ENCODE measurements at places on chromosomes 12 and 14. TPM values are rescaled to one million over a fixed set of nuclear protein-coding genes. Genes with fewer than 3 reads are reported as not detected.

Gene CACNA2D4
- polyA plus RNA-seq = 2.0 TPM

Gene OR6S1
- polyA plus RNA-seq = not detected

Gene OTUB2
- 4.7 TPM for polyA plus RNA-seq

- DNase-seq = no peak
Observed at GRCh38 chr14:21298358-21298757, 18.5 kb downstream of the RPGRIP1 start.

DNA sequence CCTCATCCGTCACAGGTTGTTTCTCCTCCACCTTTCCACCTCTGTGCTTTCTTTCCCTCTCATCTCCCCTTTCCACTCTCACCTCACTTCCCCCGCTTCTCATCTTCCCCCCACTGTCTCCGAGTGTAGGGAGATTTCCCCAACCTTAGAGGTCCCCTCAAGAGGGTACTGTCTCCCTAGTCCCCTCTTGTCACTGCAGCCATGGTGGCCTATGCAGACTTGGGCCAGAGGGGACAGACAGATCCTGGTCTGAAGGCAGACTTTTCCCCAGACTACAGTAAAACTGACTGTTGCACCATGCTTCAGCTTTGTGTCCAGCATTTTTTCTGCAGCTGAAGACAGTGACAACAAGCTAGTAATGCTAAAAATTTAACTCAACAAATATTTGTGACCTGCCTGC is 41.2 kb downstream of the KANSL2 start:
- DNase-seq = no peak

- DNase-seq = no peak
Observed at GRCh38 chr14:39339003-39339402, 93.2 kb downstream of the FBXO33 start.

DNA sequence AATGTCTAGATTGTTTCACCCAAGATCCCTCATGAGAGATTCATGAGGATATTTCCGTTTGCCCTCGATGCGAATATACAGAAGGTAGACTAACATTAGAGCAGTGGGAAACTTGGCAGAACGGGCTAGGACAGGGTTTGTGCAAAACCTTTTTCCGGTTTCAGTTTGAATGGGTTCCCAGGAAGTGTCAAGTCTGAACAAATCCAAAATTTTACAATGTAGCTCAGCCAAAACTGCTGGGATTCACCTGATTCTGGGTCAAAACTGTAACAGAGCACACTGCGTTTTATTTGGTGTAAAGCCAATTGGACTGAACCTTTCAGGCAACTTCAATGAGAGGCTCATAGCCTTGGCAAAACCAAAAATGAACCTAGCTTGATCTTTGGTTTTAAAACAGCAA is 337.8 kb upstream of the DIO2 start:
- no peak for DNase-seq

DNA sequence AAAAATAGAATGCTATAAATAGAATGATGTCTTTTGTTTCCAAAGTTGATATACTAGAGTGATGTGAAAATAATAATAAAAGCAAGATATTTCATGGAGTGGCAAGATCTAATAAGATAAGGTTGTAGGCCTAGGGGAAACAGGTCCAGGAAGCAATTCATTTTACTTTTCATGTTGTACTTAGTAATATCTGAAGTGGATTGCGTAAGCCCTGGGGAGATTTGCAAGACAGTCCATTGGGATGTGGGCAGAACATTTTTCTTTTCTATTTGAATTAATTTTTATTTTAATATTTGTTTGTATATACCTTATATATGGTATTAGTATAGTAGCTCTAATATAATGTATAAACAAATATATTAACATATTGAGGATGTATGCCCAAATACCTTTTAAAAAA is 7.5 kb downstream of the NUBPL start:
- DNase-seq = no peak

DNA sequence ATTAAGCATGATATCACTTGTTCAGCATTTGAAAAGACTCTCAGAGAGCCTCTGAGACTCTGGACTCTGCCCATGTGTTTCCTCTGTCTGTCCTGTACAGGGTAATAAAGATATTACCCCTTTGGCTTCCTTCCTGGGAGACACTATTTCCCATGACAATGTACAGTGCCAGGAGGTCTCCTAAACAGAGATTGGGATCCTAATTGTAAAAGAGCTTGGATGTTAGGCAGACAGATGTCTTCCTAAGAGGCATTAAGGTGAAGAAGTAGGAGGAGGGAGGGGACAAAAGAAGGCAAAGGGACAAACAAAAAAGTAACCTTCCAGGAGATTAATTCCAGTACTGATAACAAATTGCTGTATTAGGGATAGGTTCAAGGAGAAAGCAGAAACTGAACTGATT is 45.5 kb upstream of the NAV3 start:
- DNase-seq = no peak

GRCh38 chr14:68696721-68697495 is 96.0 kb downstream of the ZFP36L1 start:
- DNase-seq = no peak

DNA sequence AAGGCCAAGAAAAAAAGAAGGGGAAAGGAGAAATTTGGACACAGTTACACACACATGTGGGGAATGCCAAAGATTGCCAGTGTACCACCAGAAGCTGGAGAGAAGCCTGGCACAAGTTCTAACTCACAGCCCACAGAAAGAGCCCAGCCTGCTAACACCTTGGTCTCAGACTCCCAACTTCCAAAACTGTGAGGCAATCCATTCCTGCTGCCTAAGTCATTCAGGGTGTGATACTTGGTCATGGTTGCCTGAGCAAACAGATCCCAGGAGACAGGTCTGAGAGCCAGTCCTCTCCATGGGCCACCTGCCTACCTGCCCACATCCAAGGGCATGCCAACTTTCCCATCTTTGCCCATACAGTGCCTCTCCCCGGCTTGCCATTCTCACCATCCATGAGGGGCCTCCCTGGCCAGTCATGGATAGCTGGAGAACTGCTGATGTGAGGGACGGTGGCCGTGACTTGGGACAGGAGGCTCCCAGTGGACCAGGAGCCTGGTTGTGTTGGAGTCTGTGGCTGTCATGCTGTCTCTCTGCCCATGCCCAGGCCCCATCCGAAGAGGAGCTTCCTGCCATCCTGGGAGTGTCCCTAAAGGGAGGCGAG is 198.0 kb upstream of the RTL1 start:
- no peak for DNase-seq

DNA sequence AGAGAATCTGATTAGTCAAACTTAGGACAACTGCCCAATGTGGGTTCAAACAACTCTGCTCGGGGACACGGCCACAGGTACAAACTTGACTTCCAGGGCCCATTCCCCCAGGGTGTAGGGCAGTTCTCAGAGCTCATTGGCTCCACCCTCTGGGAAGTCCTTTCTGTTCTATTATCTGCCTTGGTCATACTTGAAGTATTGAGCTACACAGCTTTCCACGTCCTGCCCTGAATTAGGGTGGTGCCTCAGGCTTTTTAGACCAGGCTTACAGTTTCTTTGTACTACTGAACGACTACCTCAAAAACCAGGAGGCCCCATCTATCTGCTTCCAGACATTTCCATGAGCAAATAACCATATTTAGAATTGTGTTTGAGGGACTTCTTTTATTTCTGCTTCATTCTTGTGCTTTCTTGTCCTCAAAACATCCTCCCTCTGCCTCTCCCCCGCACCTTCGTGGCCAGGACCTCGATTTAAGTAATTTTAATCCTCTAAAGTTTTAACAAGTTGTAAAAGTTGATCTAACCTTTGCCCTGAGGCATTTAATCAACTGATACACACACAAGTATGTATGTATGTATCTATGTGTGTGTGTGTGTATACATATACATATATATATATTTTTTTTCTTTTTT is 281.7 kb upstream of the AMIGO2 start:
- DNase-seq = no peak

DNA sequence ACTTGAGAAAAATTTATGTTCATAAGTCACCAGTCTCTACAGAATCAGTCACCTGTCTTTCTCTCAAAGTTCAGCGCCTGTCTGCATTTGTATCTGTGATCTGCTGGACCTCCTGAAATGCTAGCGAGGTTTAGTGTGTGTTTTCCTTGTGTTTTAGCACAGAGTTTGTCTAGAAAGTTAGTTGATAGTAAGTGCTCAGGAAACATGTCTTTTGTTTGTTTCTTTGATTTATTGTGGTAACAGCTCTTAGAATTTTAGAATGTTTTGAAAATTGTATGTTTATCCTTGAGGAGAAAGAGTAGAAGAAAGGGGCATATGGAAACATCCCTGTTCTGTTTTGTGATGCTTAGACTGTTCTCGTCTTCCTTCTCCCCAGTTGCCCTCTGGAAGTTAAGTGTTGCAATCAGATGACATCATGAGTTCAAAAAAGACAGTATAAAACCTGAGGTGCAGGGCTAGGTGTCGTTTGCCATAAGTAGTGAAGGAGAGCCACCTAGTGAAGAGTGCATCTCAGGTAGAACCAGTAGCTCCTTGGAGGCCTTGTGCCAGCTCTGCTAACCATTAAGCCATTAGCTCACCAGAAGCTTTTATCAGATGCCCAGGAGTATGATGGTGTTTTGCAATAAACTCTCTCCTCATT is 44.8 kb downstream of the FBXW8 start:
- DNase-seq = no peak

DNA sequence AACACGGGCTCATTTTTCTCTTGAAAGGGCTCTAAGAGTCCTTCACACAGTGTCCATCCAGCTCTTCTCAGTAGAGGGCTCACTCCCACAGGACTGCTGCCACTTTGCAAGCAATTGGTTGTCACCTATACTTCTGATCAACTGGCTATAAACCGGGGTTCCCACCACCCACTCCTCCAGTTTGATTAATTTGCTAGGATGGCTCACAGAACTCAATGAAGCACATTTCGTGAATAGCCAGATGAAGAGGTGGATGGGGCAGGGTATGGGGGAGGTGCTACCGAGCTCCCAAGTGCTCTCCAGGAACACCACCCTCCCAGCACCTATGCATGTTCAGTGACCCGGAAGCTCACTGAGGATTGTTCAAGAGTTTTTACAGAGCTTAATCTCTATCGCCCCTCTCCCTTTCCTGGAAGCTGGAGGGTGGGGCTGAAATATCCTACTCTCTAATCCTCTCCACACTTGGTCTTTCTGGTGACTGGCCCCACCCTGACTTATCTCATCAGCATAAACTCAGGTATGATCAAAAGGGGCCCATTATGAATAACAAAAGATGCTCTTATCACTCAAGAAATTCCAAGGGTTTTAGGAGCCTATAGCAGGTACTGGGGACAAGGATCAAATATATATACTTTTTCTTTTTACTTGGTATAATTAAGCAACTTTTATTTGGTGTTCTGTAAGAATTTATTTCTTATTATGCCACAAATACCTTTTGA is 13.9 kb upstream of the EGLN3 start:
- no peak for DNase-seq
